H7 (cell line): ENCODE measurements at places on chromosomes 4 and X.

- DNase-seq, result no peak
These were observed 88.1 kb upstream of the MBNL3 start for GRCh38 chrX:132576939-132577338.

- no peak for DNase-seq
These were observed 1329.5 kb upstream of the TENM3 start for GRCh38 chr4:180913750-180914149.

DNA sequence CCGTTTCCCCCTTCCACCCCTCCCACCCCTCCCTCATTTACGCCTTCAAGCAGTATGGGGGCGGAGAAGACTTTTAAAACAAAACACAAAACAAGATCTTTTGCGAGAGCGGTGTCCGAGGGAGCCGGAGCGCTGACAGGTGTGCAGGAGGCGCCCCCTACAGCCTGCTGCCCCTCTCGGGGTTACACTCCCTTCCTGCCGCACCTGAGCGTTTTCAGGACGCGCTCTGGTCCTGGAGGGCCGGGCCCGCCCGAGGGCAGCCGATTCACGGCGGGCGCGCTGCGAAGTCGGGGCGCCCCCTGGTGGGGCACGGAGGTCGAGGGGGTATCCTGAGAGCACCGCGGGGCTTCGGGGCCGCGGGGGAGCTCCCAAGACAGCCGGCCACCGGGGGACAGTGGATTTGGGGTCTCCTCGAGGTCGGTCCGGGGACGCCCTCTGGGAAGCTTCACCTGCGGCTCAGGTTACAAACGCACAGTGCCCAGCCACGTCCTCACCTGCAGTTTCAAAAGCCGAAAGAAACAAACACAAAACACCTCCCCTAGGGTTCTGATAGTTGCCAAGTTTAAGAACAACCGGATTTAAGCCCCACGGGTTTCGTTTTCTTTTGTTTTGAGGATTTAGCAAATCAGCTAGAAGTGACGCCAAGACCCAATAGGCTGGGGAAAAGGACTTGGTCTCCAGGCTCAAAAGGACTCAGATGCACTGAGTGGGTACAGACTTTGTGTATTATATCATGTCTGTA, 8.0 kb upstream of the NEUROG2 start:
- peak; percentile 94 for DNase-seq

- peak; percentile 12 for DNase-seq
These were observed 252.6 kb upstream of the HAND2 start for GRCh38 chr4:173782660-173783059.

GRCh38 chr4:2928242-2929176, 34.7 kb downstream of the NOP14 start:
- peak; percentile 48 for DNase-seq

GRCh38 chr4:126445596-126445995, 1130.8 kb downstream of the FAT4 start:
- no peak for DNase-seq
